Activated T-helper 1 cell treated with anti-CD3 and anti-CD28 coated beads, Interleukin-2, amount 50 U/mL, for 16 hours (primary cell): ENCODE measurements at places on chromosomes 2 and 18.

DNA sequence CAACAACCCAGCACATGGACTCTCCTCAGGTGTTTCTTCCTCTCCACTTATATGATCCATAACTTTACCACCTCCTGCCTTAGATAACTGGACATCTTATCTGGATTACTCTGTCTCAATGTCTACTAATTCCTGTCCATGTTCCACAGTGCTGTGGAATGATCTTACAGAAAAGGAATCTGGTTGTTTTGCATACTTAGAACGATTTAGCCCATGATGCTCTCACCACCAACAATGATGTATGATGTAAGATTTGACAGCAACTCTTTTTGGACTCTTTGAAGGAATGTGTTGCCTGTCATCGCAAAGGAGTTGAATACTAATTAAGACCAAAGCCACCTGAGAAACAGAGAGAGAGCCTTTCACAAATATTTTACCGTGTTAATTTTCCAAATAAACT, 37.7 kb upstream of the SYT4 start:
- no peak for DNase-seq

DNA sequence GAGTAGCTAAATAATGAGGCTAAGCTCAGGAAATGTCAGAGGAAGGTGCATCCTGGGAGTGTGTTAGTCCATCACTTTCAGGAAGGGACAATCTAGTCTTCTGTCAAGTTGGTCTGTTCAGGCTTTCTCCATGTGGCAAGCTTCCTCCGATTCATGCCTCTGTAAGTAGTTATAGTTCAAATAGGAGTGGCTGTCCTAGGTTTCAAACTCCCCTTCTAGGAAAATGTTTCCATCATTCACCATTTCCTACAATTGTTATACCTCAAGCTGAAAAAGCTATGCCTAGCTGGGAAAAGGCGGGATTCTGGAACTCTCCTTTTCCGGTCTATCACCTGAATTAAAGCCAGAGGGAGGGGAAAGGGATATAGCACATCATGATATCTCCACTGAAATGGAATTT, 287.7 kb upstream of the ZSWIM2 start:
- DNase-seq, result no peak

DNA sequence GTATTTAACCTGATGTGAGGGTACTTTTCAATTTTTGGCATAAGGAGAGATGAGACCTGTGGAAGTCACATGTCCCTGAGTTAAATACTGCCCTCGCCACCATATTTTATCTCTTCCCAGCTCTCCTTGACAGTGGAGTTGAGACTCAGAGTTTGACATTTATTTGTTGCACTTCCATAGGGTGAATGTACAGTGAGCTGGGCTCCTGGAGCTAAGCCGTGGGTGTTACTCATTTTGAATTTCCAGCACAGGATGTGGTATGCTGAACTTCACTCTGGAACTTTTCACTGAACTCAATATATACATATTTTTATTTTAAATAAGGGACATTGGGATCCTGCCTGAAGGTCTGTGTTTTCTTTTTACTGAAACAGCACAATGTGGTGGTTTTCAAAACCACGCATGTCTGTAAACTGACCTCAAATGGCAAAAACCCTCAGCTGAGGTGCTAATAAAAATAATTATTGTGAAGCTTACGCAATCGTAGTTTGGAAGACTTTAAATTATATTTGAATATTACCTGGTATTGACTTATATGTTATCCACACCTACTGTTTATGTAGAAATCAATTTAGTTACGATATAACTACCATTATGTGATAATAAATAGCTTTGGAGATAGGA, 12.1 kb downstream of the RNF144A start:
- no peak for DNase-seq

- DNase-seq, result no peak
These were observed 40.5 kb upstream of the AP1S3 start for GRCh38 chr2:223877721-223878410.

DNA sequence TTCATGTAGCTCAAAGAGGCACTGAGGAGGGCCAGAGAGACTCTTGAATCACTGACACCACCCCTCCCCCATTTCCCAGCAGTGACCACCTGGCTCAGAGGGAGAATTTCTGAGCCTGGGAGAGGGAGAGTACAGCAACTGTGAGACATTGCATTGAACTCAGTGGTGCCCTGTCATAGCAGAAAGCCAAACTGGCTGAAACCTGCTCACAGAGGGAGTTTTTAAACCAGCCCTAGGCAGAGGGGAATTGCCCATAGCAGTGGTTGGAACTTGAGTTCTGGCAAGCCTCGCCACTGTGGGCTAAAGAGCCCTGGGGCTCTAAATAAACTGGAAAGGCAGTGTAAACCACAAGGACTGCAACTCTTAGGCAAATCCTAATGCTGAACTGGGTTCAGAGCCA, 243.1 kb downstream of the ADCYAP1 start:
- no peak for DNase-seq

GRCh38 chr2:144288438-144288837, 231.5 kb downstream of the ZEB2 start:
- DNase-seq, result no peak

DNA sequence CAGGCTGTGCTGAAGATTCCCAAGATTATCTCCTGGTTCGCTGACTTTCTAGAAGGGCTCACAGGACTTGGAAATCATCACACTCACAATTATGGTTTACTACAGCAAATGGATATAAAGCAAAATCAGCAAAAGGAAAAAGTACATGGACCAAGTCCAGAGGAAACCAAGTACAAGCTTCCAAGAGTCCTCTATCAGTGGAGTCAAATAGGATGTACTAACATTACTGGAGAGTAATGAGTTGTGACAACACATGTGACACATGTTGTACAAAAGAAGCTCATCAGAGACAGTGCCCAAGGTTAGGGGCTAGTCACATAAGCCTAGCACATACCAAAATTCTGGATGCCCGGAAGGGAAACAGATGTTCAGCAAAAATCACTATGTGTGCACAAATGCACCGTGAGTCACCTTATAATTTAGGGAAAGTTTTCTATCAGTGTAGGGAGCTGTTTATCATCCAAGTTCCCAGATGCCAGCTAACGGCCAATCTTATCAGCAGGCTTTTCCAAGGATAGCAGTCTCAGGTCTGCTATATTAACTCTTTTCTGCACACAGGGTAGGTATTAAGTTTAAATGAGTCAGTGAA, 9.5 kb downstream of the TMEM237 start:
- DNase-seq, result no peak

GRCh38 chr2:214706986-214707385, 102.5 kb downstream of the BARD1 start:
- DNase-seq, result no peak

DNA sequence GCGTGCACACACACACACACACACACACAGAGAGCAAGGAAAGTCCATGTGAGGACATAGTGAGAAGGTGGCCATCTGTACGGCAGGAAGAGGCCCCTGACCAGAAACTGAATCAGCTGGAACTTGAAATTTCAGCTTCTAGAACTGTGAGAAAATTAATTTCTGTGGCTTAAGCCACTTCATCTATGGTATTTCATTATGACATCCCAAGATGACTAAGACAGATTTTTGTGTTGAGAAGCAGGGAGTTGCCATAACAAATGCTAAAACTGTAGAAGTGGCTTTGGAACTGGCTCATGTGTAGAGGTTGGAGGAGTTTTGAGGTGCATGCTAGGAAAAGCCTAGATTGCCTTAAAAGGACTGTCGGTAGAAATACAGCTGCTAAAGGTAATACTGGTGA, 63.4 kb upstream of the ZBTB7C start:
- DNase-seq, result no peak

GRCh38 chr2:158975271-158975921, 7.0 kb downstream of the TANC1 start:
- no peak for DNase-seq

DNA sequence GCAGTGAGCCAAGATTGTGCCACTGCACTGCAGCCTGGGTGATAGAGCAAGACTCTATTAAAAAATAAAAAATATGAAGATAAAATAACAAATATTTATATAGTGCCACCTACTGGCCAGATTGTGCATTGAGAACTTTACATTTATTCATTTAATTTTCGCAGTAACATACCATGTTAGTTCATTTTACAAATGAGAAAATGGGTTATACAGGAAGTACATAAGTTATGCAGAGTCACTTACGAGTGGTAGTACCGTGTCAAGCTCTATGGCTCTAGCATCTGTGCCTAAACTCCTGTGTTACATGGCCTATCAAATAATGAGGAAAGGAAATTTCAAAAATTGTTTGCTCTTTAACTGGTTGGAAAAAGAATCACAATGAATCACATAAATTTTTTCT, 27.9 kb downstream of the RIF1 start:
- no peak for DNase-seq

GRCh38 chr2:9086465-9086864, 83.0 kb upstream of the MBOAT2 start:
- DNase-seq, result no peak

DNA sequence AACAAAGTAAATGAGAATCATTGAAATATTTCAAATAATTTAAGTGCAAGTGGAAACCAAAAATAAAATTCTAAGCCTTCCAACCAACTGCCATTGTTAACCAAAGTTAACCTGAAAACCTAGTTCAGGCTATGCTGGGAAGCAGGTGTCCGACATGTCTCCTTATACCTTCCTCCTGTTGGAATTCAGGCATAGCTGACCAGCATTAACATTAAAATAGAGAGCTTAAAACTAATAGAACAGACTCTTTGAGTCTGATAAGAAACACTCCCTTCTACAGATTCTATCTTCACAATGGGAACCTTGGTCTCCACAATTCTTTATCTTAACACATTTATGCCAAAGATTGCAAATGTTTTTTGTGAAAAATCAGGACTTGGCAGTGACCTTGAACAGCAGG, 1004.9 kb upstream of the NRXN1 start:
- no peak for DNase-seq

GRCh38 chr2:228239207-228239906, 57.9 kb upstream of the SPHKAP start:
- no peak for DNase-seq

- no peak for DNase-seq
These were observed 86.6 kb downstream of the ITGB1BP1 start for GRCh38 chr2:9336576-9337314.

- no peak for DNase-seq
These were observed 23.3 kb upstream of the FAM237A start for GRCh38 chr2:206619011-206619410.

- DNase-seq, result no peak
These were observed 130.4 kb upstream of the PELI1 start for GRCh38 chr2:64274399-64275173.

- DNase-seq, result no peak
These were observed 730.4 kb upstream of the ID2 start for GRCh38 chr2:7951490-7951889.

DNA sequence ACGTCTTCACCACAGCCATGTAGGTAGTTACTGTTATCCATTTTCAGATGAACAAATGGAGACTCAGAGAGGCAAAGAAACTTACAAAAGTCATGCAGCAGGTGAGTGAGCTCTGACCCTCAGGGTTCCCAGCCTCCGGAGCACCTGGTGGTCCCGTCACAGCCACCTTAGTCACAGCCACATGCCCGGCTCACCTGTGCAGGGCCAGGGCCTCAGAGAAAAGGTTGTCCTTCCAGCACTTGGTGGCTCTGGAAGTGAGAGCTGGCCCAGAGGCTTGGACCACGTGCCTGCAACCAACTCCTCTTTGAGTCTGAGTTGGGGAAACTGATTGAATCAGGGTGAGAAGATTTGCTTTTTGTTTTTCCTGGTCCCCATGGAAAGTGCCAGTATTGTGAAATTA, 189.3 kb downstream of the GLI2 start:
- no peak for DNase-seq

GRCh38 chr2:37436323-37436722, 91.9 kb downstream of the QPCT start:
- DNase-seq, result no peak

- no peak for DNase-seq
These were observed 80.8 kb downstream of the NXPH2 start for GRCh38 chr2:138699421-138699820.

- no peak for DNase-seq
These were observed 300.4 kb downstream of the KCNS3 start for GRCh38 chr2:18178736-18179349.

GRCh38 chr2:158546412-158547144, 89.8 kb downstream of the PKP4 start:
- DNase-seq, result no peak

GRCh38 chr18:76348267-76349066, 146.6 kb downstream of the ZNF516 start:
- DNase-seq, result no peak

GRCh38 chr2:9737053-9737875, 106.0 kb upstream of the TAF1B start:
- no peak for DNase-seq

GRCh38 chr2:119178776-119179175, 20.2 kb upstream of the C1QL2 start:
- DNase-seq, result no peak
